Islet precursor cell (in vitro differentiated cells): ENCODE measurements at places on chromosomes 16 and 17.

DNA sequence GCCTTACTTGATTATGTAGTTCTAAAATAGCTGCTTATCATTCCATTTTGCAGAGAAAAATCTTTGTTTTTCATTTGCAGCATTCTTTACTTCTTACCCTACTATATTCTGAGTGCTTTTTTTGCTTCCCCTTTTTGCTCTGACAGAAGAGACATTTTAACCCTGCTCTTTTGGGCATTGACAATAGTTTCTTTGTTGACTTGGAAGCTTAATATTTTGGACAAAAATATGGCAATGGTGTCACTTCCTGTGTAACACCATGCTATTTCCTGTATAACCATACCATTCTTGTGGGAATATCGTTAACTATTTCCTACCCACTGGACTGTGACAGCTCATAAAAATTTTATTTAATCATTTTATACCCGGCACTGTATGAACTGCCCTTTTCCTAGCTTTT is 747.1 kb downstream of the CDH8 start:
- no peak for DNase-seq

DNA sequence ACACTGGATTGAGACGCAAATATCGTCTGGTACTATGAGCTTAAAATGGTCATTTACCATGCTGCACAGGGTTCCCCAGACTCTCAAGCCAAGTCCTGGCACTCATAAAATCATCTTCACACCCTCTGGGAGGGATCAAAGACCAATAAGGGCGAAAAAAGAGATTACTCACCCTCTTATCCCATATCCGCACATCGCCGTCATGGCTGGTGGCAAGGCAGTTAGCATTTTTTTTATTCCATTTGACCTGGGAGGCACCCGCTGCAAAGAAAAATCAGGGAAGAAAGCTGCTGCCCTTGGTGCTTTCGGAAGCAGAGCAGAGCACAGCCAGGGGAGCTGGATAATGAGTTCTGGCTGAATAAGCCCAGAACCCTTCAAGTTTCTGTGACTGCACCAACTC is 42.4 kb downstream of the WDR59 start:
- DNase-seq, result no peak

GRCh38 chr16:65284626-65285025 is 162.8 kb upstream of the CDH11 start:
- DNase-seq, result no peak

GRCh38 chr17:50492214-50492613 is 13.6 kb downstream of the RSAD1 start:
- DNase-seq, result no peak

GRCh38 chr17:40266882-40267281 is 20.8 kb upstream of the CDC6 start:
- no peak for DNase-seq

DNA sequence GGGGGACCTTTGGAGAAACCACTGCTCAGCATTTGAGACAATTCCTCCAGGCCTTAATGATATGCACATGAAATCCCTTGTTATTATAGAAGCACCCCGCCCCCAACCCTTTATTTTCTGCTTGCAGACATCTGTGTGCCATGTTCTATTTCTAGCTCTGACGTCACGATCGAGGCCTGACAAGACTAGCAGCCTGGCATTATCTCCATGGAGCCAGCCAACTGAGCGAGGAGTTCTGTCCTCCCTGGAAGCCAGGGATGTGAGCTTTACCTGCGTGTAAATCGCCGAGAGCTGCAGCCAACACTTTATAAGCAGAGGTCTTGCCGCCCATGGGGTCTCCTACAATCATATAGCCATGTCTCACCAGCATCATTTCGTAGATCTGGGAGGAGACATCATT is 116.9 kb downstream of the DNAH3 start:
- peak; percentile 31 for DNase-seq

GRCh38 chr16:53465606-53466280 is 31.5 kb downstream of the RBL2 start:
- DNase-seq, result no peak

DNA sequence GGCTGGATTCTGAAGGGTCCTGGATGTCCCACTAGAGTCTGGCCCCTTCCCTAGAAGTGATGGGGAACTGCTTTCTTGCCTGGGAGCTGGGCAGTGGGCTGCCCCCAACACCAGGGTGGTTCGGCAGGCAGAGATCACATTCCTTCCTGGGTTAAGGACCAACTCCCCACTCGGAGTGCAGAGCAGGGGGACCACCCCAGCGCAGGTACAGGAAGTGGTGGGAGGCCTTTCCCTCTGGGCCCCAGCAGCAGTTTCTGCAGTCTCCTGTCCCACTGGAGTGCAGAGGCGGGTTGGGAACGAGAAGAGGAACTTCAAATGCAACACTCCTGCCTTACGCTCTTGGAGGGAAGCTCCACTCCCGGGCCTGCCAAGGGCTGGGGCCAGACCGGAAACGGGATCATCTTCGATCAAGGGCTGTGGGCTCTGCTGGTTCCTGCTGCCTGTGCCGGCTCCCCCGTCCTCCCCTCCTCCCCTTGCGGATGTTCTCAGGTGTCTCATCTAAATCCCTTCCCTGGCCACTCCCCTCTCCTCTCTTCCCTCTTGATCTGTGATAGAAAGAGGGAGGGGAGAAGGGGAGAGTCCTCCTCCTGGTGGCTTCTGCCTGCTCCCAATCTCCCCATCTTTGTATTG is 9.0 kb upstream of the NGFR start:
- DNase-seq, result peak; percentile 90

- no peak for DNase-seq
These were observed 122.6 kb downstream of the SHISA6 start for GRCh38 chr17:11363565-11364117.

DNA sequence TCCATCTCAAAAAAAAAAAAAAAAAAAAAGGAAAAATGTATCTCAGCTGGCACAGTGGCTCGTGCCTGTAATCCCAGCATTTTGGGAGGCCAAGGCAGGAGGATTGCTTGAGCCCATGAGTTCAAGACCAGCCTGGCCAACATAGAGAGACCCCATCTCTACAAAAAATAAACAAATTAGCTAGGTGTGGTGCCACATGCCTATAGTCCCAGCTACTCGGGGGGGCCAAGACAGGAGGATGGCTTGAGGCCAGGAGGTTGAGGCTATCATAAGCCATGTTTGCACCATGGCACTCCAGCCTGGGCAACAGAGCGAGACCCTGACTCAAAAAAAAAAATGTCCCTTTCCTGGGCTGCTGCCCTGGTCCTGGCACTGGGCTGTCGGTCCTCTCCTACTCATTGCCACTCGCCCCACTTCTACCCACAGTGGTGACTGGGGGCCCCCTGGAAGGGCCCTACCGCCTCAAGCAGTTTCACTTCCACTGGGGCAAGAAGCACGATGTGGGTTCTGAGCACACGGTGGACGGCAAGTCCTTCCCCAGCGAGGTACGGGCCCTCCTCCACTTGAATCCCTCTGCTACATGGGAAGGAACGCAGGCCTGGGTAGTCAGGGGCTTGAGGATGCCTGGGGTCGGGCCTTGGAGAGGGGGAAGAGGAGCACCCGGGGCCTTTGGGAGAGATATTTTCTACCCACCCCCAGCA is 6.1 kb downstream of the CA7 start:
- DNase-seq, result peak; percentile 26

DNA sequence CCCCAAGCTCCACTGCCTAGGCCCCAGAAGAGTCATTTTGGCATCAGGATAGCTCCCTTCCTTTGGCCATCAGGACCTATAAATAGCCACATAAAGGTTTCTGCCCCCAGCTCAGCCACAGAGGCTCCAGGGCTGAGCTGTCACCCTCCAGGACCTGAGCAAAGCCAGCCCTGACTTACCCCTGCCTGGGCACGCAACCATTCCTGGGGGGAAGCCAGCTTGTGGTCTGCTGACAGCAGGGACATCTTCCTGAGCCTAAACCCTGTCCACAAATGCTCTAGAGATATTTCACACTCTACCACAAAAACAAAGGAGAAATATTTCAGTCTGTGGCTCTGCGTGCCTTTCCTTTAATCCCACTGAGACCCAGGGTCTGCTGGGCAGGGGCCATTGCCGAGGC is 123.7 kb upstream of the CCL2 start:
- DNase-seq, result peak; percentile 44

GRCh38 chr17:7811251-7811650 is 22.8 kb upstream of the KDM6B start:
- DNase-seq, result no peak

DNA sequence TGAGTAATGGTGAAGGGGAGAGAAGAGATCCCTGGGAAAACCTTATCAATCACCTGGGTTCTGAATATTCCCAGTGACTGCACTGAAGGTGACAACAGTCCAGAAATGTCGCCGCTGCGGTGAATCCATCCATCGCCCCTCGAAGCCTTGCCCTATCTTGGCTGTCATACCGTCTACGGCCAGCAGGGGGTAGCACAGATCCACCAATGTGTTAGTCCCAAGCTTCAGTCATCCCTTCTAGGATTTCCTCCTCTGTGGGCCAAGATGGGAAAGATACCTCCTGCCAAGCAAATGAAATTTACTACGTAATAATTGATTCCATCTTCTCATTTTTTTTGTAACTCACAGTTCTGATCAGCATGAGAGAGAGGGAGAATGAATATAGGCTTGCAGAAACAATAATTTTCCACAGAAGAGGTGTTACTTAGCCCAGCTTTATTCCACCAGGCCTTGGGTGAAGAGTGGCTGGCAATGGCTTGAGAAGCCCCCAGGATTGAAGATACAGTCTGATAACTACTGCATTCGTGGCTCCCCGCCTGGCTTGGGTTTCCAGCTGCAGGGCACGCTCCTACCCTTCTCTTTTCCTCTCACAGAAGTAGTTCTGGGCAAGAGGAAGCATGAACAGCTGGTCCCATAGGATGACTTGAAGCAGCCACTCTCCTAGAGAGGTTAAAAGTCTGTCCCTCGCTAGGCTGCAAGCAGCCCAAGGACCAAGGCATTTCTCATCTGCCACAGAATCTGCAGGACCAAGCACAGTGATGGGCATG is 2.6 kb upstream of the FMNL1 start:
- peak; percentile 93 for DNase-seq

GRCh38 chr16:65754820-65755691 is 611.4 kb upstream of the CDH5 start:
- DNase-seq, result no peak

- peak; percentile 94 for DNase-seq
These were observed 32.6 kb upstream of the MEOX1 start for GRCh38 chr17:43694081-43694870.

DNA sequence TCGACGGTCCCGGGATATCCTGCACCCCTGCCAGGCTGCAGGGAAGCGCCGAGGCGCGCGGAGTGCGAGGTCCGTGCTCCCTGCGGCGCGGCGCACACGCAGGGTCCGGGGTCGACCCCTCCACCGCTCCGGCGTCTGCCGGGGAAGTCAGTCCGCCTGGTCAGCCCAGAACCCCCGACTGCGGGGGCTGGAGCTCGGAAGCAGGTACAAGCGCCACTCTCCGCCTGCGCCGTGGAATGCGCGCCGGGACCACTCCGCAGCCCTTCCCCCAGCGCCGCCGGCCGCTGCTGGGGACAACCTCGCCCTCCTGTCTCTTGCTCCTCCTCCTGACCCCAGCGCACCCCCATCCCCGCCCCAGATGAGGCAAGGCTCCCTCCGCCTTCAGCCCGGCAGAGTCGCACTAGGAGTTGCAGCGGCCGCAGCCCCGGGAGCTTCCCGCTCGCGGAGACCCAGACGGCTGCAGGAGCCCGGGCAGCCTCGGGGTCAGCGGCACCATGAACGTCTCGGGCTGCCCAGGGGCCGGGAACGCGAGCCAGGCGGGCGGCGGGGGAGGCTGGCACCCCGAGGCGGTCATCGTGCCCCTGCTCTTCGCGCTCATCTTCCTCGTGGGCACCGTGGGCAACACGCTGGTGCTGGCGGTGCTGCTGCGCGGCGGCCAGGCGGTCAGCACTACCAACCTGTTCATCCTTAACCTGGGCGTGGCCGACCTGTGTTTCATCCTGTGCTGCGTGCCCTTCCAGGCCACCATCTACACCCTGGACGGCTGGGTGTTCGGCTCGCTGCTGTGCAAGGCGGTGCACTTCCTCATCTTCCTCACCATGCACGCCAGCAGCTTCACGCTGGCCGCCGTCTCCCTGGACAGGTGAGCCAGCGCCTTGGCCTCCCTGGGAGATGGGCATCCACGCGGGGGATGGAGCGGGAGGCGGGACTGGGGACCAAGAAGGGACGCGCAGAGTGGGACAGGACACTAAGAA is at the start of gene GALR2:
TSS of gene GALR2 (plus strand) at position 392 of the 974 bp plus-strand sequence. CDS start at position 495, 103 bp downstream.
- peak; percentile 68 for DNase-seq

DNA sequence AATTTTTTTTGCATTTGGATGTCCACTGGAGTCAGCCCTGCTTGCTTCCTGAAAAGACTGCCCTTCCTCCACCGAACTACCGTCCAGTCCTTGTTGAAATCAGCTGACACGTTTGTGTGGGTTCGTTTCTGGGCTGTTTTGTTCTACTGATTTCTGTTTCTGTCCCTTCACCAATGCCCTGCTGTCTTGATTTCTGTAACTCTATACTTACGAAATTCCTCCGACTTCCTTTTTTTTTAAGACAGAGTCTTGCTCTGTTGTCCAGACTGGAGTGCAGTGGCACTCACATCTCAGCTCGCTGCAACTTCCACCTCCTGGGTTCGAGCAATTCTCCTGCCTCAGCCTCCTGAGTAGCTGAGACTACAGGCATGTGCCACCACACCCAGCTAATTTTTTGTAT is 8.4 kb upstream of the GAA start:
- DNase-seq, result no peak

DNA sequence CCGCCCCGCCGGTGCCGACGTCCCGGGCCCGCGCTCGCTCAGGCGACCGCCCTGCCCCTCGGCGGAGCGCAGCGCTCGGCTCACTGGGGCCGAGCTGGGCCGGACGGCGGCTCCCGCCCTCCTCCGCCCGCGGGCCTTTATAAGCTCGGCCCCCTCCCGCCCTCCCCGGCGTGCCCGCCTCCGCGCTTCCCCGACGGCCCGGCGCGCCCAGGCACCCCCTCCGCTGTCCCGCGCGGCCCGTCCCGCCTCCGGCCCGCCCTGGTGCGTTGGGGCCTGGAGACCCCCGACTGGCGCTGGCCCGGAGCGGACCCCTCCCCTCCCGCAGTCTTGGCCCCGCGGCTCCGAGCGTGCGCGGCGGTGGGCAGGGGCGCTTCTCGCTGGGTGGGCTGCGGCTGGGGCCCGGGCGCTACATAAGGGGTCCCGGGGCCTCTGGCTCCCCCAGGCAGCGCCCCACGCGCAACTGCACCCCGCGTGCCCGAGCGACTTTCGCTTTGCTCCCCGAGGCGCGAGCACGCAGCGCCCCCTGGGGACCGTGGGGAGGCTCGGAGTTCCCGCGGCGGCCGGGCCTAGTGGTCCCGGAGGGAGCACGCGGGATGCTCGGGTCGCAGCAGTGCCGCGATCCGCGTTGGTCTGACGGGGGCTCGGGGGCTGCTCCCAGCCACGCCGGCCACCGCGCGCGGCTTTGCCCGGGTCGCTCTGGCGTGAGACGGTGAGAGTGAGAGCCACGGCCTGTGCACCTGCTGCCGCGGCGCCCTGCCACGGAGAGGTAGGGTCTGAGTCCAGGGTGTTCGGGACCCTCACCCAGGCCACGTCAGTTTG is at the start of gene PIEZO1:
TSS of gene PIEZO1 (minus strand) at position 115 of the 819 bp plus-strand sequence. CDS start 256 bp downstream, outside the sequence.
- peak; percentile 78 for DNase-seq
